ENCODE measurements at places on chromosomes 16 and 17.

- DNase-seq: peak; percentile 43
Measured at GRCh38 chr17:48612854-48613691, 2.0 kb downstream of the HOXB8 start.

GRCh38 chr16:2447920-2448583 lies 11.9 kb upstream of the TEDC2 start:
- DNase-seq: no peak

DNA sequence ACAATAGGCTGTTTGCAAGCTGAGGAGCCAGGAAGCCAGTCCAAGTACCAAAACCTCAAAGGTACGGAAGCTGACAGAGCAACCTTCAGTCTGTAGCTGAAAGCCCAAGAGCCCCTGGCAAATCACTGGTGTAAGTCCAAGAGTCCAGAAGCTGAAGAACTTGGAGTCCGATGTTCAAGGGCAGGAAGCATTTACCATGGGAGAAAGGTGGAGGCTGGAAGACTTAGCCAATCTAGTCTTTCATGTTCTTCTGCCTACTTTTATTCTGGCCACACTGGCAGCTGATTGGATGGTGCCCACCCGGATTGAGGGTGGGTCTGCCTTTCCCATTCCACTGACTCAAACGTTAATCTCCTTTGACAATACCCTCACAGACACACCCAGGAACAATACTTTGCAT lies 15.3 kb downstream of the CD300LB start:
- DNase-seq: no peak

- no peak for DNase-seq
Measured at GRCh38 chr17:35010093-35010492, 29.8 kb downstream of the LIG3 start.

- peak; percentile 1 for DNase-seq
Measured at GRCh38 chr17:19533718-19534561, at the start of gene SLC47A1. Gene SLC47A1 (plus strand): TSS chr17:19533854. CDS start chr17:19533940, 86 bp downstream.

- no peak for DNase-seq
Measured at GRCh38 chr16:50560903-50561863, 13.0 kb downstream of the NKD1 start.

DNA sequence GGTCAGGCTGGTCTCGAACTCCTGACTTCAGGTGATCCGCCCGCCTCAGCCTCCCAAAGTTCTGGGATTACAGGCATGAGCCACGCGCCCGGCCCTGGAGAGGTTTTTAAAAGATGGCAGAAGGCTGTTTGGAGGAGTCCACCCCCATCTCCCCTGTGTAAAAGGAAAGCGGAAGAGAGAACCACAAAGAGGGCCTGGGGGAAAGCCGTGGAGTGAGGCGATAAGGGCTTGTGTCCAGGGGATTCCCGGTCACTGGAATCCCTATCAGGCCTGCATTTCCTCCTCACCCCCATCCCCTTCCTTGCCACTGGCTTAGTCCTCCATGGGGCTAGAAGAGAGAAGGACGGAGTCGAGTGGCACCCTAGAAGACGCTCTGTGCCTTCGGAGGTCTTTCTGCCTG lies at the start of gene GP1BA:
Gene GP1BA (plus strand): TSS at position 315 of the 400 bp plus-strand sequence. CDS start 328 bp downstream, outside the sequence.
- no peak for DNase-seq

All from activated CD4-positive, alpha-beta T cell treated with anti-CD3 and anti-CD28 coated beads, Interleukin-2, amount 50 U/mL, for 1 hour (primary cell).